ENCODE measurements at places on chromosomes 11 and 22.

DNA sequence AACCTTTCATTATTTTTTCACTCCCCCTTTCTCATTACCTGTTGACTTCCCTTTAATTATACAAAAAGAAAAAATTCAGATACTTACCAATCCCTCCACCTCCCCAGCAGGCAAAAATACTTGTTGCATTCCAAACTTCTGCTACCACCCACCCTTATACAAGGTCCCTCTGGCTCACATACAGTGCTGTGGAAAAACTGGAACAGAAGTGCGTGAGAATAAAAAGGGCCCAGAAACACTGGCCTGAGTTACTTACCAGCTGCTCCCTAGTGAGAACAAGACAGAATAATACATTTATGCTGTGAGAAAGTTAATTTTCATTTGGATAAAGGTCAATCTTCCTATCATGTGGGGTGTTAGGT lies 46.9 kb upstream of the RAPSN start:
- DNase-seq, result no peak

- peak; percentile 49 for DNase-seq
These were observed 323 bp upstream of the HIKESHI start for GRCh38 chr11:86301742-86302091.

DNA sequence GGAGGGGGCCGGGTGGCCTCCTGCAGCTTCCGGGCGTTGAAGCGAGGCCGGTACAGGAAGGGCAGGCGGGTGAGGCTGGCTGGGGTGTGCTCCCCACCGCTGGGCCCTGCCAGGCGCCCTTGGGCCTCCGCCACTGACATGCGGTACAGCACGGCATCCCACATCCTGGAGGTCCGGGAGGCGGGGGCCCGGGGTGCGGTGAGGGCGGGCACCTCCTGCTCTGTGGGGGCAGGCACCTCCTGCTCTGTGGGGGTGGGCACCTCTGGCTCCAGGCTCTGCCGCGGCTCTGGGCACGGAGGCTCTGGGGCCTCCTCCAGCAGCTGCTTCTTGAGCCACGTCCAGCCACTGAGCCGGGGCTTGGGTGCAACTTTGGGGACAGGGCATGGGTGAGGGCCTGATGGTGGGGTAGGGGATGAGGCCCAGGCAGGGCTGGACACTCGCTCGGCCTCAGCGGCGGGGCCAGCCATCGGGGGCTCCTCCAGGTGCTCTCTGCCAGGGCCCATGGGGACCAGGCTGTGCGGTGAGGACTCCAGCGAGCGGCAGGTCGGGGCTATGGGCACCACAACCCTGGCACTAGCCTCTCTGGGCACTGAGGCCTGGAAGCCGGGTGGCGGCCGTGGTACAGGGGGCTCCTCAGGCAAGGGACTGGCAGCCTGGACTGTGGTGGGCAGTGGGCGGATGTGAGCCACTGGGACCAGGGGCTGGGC lies 2.3 kb downstream of the PRR33 start:
- no peak for DNase-seq

- DNase-seq, result no peak
These were observed 69.7 kb upstream of the TCF20 start for GRCh38 chr22:42340150-42340549.

GRCh38 chr11:117572671-117573070 lies 224.3 kb downstream of the DSCAML1 start:
- no peak for DNase-seq

DNA sequence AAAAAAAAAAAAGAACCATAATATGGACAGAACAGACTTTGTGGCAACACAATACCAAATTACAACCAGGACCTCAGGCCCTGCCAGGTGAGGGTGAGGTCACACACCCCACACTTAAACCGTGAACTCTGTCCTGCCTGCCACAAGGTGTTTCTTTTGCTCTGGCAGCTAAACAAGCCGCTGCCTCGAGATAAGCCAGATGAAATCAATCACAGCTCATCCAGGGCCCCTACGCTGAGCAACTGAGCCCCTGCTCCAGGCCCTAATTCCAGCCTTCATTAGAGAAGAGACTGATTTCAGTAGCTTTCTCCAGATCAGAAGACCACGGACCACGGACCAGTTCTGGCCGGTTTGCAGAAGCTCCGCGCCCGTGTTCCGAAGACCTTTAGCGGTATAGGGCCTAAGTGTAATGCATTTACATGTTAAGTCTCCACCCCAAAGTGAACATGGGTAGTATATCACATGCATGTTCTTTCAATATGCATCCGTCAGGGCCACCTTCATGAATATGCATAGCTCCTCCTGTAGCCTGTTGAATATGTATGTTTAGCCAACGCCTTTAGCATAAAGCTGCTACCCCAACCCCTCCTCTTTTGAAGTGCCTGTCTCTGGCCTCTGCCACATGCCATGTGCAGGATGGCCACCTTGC lies 14.8 kb upstream of the RAC2 start:
- DNase-seq, result no peak

GRCh38 chr11:87662287-87662686 lies 513.0 kb downstream of the RAB38 start:
- DNase-seq, result no peak

- no peak for DNase-seq
These were observed 26.4 kb downstream of the SCN4B start for GRCh38 chr11:118126082-118126838.

- DNase-seq, result no peak
These were observed 57.6 kb downstream of the FBXO7 start for GRCh38 chr22:32531931-32532819.

GRCh38 chr11:77418155-77418970 lies 55.5 kb downstream of the PAK1 start:
- no peak for DNase-seq

DNA sequence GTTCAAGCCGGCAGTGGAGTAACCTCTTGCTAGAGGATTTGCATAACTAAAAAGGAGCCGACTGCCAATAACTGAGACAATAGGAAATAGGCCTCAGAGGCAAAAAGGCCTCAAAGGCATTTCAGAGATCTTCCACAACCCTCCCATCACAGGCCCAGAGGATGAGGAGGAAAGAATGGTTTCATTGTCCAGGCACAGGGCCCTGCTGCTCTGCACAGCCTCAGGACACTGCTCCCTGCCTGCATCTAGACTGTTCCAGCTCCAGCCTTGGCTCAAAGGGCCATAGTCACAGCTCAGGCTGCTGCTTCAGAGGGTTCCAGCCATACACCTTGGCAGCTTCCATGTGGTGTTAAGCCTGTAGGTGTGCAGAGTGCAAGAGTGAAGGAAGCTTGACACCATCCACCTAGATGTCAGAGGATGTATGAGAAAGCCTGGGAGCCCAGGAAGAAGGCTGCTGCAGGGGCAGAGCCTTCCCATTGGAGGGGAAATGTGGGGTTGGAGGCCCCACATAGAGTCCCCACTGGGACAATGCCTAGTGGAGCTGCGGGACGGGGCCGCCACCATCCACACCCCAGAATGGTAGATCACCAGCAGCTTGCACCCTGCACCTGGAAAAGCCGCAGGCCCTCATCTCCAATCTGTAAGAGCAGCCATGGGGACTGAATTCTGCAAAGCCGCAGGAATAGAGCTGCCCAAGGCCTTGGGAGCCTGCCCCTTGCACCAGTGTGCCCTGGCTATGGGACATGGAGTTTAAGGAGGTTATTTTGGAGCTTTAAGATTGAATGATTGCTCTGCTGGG lies 8.2 kb upstream of the LRP5 start:
- DNase-seq, result no peak

- DNase-seq, result no peak
These were observed 29.9 kb downstream of the CWF19L2 start for GRCh38 chr11:107427569-107428180.

- DNase-seq, result no peak
These were observed 1.3 kb downstream of the ACR start for GRCh38 chr22:50739279-50739691.

DNA sequence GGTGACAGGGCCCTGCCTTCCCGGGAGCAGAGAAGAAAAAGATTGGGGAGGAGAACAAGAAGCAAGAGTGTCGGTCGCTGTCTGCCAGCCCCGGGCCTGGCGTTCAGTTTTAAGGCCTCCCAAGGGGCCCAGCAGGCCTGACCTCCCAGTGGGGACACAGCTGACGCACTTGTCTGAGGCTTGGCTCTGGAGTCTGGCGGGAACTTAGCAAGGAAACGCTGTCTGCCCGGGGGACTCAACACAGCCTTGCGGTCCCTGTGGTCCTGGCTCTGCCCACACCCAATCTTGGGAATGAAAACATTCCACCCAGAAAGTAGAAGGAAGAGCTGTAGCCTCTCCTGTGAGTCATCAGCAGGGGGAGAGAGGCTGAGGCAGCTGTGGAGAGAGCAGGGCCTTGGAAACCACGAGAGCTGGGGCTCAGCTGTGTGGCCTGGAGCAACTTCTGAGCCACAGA lies 54.4 kb downstream of the TRAF6 start:
- no peak for DNase-seq
